ENCODE measurements at places on chromosomes 7 and 10.
A peak's percentile ranks its signal among the peaks of the same experiment; 100 is the strongest.

GRCh38 chr7:140206616-140207389 lies 30.0 kb upstream of the KDM7A start:
- DNase-seq, result no peak

- no peak for DNase-seq
Measured at GRCh38 chr10:34584164-34584563, 230.9 kb downstream of the PARD3 start.

DNA sequence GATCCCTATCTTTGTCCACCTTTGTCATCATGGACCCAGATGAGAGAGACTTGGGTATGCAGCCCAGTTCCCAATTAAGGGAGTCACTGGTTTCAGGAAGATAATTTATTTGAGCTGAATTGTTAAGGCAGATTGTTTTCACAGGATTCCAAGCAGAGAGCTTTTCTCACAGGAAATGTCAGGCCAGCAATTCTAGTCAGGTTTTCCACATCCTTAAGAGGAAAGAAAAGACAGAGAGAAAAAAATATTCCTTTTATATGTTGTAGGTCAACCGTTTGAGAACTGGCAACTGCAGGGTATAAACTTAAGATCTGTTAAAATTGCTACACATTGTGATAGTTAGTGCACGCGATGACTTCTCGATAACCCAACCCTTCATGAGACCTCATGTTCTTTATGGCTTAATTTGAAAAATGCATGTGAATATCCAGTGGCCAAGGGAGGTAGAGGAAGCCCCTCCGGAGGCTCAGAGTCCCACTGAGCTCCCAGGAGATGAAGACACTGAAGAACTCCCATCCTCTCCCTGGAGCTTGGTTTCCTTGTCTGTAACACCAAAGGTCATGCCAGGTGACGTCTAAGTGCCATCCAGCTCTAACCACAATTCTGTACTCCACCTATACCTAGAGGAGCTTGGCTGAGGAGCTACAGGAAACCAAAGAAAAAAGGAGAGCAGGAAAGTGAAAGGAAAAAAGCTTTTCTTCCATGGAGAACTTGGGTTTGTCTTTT lies 45.6 kb downstream of the MINDY4 start:
- DNase-seq, result no peak

DNA sequence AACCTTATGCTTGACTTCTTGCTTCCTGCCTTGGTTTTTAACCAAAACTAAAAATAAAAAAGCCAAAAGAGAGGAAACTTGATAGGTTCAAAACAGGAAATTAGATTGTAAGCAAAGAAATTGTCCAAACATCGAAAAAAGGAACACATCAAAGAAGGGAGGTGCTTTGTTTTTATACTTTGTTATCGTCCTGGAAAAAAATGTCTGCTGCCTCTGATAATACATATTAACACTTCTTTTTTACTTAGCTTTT lies 286.6 kb upstream of the C7orf33 start:
- DNase-seq, result no peak

DNA sequence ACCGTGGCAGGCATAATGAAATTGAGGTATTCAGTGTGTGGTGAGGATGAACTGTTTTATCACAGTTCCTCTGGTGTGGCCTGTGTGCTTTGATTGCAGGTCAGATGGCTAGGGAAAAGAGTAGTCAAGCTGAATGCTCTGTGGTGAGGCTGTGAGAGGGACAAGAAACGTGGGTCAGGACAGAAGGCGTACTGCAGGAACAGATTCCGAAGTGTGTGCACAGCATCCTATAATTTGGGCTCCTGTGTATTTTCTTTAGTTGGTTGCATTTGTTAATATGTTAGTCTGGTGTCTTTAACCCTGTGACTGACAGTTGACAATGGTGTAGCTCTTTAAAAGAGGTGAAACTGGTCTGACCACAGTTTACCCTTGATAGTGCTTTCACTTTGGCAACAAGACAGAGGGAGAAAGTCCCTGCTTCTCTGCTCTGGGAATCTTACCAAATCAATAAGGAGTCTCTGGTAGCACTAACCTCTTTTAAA lies 76.5 kb downstream of the AUTS2 start:
- DNase-seq, result no peak

DNA sequence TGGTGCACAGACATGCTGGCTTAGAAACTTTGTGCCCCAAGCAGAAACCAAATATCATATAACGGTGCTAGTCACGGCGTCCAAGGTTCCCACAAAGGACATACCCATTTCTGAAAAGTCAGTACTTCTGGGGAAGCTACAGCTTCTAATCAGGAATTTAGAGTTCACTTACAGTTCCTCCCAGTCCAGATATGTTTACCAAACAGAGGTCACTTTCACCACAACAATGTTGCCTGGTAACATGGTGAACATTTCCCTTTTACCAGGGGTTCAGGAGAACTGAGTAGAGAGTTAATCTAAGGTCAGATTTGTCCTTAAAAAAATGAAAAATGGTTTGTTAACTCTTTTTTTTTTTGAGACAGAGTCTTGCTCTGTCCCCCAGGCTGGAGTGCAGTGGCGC lies 265.9 kb upstream of the MKLN1 start:
- DNase-seq, result no peak

- DNase-seq, result no peak
Measured at GRCh38 chr7:20484356-20484755, 131.1 kb upstream of the ABCB5 start.

DNA sequence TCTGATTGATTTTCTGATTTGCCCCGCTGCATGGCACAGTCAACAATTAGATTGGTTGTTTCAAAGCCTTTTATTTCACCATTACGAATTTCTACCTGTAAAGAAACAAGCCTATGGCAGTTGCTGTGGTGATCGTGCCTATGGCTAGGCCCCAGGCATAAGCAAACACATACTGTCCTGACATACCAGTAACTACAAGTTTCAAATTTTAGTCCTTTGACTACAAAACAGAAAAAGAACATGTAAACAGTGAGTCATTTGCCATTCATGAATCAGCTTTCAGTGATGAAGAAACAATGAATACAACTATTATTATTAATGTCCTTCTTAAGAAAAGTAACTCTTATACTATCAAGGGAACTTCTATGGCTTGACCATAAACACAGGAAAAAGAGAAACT lies 168.0 kb upstream of the LRRN3 start:
- no peak for DNase-seq

- no peak for DNase-seq
Measured at GRCh38 chr10:54133203-54133602, 667.8 kb downstream of the PCDH15 start.

DNA sequence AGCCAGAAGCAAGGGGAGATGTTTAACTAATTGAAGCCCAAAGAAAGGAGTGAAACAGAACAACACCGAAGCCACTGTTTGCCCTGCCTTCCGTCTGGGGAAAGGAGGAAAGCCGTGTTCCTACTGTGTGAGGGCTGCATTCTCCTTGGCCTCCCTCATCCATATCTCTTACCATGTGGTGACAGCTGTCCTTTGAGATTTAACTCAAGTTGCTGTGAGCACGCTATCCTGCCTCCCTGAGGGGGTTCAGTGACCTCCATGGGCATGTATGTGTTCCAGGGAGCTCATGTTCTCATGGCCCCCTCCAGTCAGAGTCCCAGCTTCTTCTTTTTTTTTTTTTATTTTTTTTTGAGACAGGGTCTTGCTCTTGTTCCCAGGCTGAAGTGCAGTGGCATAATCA lies 26.2 kb upstream of the CRHR2 start:
- DNase-seq, result no peak

DNA sequence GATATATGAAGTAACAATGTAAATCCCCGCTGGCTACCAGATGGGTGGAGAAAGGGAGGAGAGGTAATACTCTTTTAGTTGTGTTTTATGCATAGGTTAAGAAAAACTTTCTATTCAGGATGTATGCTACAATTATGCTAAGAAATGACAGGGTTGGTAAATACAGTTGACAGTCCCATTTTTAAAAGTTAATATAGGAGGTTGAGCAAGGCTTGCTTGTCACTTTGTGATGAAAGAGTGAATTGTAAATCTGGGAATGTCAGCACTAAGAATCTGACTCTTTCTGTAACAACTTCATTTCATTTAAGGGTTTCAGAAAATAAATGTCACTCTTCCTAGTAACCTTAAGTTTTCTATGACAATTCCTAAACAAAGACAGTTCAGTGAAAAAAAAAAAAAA lies 59.8 kb downstream of the PTPRZ1 start:
- DNase-seq, result no peak

DNA sequence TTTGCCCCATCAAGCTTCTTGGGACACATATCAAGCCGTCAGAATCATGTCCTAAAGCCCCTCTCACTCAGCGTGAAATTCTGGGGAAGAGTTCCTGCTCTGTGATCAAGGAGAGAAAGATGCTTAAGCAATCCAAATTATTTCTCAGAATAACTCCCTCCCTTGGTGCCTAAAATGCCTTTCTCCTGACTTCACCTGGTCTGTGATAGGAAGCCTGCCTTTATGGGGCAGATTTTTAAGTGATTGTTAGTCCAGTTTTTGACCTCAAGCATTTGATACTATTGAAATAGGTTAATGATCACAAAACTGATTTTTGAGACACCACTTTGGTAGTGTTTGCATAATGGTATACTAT lies 76.4 kb upstream of the MAGI2 start:
- DNase-seq, result no peak

DNA sequence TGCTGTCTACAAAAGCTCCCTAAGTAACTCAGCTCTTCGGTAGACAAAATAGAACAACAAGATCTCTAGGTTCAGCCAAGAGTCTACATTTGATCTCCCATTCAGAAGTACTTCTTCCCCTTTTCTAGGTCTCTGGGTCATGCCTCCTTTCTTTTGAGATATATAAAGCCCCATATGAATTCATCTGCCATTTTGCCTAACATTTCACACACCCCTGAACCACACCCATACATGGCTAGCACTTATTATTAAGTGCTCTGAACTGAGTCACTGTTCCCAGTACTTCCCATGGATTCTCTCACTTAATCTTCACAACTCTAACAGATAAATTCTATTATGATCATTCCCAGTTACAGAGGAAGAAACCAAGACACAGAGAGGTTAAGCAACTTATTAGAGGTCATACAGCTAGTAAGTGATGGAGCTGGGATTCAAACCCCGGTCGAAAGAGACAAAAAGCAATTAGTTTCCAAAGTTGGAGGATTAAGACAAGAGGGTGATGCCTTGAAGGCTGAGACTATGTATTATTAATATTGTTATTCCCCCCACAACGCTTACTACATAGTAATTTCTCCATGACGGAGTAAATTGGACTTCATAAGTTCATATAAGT lies 17.3 kb downstream of the MYOF start:
- peak; percentile 13 for DNase-seq

- DNase-seq, result no peak
Measured at GRCh38 chr10:113469796-113470195, 83.1 kb upstream of the HABP2 start.

DNA sequence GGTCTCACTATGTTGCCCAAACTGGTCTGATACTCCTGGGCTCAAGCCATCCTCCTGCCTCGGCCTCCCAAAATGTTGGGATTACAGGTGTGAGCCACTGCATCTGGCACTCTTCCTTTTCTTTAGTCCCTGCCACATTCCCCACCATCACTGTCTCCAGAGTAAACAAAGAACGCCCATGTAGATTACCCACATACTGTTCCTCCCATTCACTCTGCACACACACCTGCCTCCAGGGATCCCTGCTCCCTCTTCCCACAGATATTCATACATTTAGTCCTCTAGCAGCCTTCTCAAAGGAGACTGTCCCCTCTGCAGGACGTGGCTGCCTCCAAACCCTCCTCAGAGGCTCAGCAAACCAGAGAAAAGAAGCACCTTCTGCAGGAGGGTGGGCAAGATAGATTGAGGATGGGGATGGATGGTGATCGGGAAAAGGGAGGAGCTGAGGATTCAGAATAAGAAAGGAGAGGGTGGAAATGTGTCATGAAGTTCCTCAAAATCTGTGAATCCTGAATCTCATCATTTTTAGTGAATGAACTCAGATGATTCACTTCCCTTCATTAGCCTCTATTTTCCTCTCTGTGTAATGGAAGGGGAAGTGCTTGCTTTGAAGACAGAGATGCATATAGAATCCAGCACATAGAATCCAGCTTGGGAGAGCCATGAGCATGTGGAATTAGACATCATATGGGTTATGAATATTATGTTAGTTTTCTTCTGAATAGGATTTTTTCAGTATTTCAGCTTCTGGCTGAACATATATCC lies 5.5 kb upstream of the PLAU start:
- DNase-seq, result no peak

DNA sequence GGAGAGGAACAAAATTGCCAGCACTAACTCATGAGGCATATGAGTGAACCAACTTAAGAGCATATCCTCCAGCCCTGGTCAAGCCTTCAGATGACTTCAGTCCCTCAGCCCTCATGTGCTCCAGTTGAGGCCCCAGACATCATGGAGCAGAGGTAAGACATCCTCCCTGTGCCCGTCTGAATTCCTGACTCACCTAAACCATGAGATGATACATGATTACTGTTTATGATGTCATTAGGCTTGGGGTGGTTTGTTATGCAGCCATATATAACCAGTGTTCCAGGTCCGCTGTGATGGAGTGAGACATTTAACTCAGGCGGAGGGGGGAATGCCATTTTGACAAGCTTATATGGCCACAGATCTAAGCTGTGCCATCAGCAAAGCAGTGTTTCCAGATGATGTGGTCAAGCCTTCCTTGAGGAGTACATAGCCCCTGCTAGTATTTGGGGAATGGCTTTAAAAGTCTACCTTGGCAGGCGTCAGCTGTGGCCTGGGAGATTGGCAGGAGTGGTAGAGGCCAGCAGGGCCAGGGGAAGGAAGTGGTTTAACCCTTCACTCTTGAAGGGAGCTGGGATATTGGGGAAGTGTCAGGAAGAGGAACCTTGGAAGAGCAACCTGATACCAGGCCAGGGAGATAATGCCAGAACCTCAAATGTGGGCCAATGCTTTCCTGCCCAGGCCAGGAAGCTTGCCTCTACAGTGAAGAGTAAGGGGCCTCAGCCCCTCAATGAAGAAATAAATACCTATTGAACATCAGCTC lies 343.0 kb upstream of the PODXL start:
- DNase-seq, result no peak

- DNase-seq, result no peak
Measured at GRCh38 chr10:110775020-110775375, 96.7 kb upstream of the PDCD4 start.

GRCh38 chr10:94549221-94549620 lies 3.6 kb downstream of the HELLS start:
- DNase-seq, result no peak

DNA sequence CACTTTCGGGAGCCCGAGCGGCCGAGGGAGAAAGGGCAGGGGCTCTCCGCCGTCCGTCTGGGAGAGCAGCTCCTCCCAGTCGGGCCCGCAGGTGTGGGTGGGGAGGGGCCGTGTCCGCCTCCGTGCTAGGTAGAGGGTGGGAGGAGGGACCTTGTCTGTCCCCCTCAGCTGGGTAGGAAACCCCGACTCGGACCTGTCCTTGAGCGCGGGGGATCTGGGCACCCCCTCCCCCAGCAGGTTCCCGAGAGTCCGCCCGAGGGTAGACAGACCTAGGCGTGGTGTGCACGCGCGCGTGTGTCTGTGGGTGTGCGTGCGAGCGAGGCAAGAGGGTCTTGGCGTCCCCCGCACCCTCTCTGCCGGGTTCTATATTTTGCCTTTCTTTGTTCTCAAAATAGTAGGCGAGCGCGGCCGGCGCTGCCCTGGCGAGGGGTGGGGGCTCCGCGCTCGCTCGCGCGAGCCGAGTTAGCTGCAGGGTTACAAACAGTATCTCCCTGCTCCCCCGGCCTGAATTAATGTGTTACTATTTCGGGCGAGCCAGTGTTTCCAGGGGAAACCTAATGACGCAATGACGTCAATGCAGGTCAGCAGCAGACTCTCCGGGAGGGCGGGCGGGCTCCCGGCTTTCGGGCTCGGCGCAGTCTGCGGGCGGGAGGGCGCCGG lies 73.9 kb upstream of the LEP start:
- DNase-seq, result no peak

- no peak for DNase-seq
Measured at GRCh38 chr10:89470628-89471027, 56.3 kb downstream of the IFIT5 start.

Data from AML-193 (cell line).